ENCODE measurements at places on chromosomes 3 and 15.

GRCh38 chr3:150421799-150422548 is 13.9 kb downstream of the TSC22D2 start:
- no peak for DNase-seq

DNA sequence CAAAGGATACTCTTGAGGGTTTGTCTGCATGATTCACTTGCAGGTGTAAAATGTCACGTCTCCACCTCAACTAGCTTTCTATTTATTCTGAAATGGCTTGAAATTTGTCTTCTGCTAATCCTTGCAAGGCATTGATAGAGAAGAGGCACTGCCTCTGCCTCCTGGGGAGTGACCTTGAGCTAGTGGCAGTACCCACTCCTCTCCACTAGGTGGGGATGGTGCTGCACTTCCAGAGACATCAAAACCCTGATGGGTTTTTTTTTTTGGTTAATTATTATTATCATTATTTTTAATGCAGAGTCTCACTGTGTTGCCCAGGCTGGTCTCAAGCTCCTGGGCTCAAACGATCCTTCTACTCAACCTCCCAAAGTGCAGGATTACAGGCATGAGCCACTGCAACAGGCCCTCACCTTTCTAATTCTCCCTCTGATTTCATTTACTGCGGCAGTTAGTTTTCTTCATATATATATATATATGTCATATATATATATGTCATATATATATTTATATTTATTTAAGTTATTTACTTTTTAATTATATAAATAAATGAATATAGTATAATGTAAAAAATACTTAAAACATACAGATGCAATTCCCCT is 117.6 kb upstream of the EIF1B start:
- DNase-seq = peak; percentile 61

GRCh38 chr3:160210341-160210740 is 14.9 kb upstream of the C3orf80 start:
- DNase-seq = no peak

GRCh38 chr3:142888481-142889211 is at the start of gene PCOLCE2:
PCOLCE2 (minus strand) TSS chr3:142889083; CDS start chr3:142888896, 187 bp downstream.
- peak; percentile 35 for DNase-seq

GRCh38 chr3:48409291-48410201 is 20.3 kb downstream of the PLXNB1 start:
- no peak for DNase-seq

DNA sequence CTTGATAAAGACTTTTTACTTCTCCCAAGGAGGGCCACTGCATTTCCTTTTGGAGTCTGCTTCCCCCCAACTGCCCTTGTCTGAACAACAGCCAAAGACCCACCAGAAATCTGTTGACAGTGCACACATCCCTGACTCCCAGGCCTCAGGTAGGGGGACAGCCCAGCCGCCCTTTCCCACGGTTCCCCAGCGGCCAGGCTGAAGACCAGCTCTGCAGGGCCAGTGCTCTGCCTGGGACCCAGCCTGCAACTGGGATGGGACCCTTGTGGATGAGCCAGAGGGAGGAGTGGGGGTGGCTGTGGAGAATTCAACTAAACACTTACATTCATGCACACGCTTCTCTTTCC is 8.1 kb upstream of the PRR23E start:
- no peak for DNase-seq

DNA sequence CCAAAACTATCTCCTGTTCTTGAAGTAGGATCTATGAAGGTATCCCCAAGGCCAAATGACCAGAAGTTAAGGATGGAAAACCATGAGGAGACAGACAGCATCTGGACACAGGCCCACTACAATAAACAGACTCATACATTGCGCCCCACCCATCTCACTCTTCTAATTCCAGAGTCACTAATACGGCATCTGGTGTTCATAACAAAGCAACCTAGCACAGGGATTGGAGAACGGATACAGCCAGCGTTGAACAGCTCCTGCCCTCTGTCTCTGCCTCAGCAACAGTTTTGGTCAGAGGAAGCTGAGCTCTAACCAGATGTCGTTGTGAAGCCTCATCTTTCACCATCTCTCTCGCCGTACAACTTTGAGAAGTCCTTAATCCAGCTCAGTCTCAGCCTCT is 44.5 kb upstream of the CCDC80 start:
- DNase-seq = no peak

DNA sequence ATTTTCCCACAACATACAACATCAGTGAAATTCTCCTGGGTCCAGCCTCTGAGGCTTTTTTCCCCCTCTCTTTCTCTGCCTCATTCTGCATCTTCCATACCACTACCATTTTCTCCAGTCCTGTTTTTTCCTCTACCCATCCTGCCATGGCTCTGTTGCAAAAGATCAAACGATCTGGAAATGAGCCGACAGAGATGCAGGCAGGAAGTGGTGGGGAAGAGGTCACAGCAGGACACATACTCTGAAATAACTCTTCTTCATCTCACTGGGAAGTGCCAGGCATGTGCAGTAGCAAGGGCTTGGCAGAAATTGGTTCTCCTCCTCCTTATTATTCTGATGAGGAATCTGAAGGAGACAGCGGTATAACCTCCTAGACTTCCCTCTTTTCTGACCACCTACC is 114.3 kb downstream of the CORO2B start:
- no peak for DNase-seq

GRCh38 chr3:49411968-49412631 is at the start of the genes RHOA and TCTA:
RHOA (minus strand) TSS chr3:49411976; CDS start chr3:49375589, 36,387 bp downstream.
TCTA (plus strand) TSS chr3:49412423; CDS start chr3:49412427, 4 bp downstream.
- peak; percentile 92 for DNase-seq

- DNase-seq = peak; percentile 27
Measured at GRCh38 chr3:12993517-12994356, 79.5 kb downstream of the IQSEC1 start.

DNA sequence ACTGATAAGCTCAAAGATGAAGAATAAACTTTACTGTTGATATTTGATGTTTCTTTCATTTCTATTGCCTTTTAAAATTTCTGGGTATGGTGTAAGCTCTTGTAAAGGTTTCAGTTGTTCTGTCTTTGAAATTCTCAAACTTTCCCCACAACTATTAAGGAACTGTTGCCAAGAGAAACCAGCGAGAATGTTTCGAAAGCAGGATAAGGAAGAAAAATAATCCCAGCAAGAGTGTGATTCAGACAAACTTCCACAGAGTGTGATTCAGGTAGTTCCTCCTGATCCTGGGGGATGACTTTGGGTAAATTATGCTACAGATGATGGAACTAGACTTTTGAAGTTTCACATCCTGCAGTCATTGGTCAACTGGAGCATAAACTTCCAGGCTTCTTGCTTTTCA is 632.0 kb downstream of the NSUN3 start:
- DNase-seq = no peak

DNA sequence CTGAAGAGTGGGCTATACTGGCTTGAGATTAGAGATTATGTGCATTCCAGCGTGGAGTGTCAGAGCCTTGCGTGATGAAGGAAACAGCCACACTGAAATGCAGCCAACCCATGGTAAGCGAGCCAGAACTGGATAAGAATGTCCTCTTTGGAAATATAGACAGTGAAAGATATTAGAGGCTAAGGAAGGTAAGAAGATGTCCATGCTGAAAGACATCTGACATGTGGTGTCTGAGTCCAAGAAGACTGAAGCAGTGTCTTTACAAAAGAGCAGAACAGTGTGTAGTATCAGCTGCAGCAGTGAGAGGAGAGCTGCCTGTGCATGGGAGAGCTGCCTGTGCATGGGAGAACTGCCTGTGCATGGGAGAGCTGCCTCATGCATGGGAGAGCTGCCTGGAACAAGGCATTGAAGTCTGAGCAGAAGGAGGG is 672.2 kb downstream of the DIPK2A start:
- no peak for DNase-seq

- no peak for DNase-seq
Measured at GRCh38 chr3:146246526-146246925, 4.4 kb downstream of the PLSCR4 start.

DNA sequence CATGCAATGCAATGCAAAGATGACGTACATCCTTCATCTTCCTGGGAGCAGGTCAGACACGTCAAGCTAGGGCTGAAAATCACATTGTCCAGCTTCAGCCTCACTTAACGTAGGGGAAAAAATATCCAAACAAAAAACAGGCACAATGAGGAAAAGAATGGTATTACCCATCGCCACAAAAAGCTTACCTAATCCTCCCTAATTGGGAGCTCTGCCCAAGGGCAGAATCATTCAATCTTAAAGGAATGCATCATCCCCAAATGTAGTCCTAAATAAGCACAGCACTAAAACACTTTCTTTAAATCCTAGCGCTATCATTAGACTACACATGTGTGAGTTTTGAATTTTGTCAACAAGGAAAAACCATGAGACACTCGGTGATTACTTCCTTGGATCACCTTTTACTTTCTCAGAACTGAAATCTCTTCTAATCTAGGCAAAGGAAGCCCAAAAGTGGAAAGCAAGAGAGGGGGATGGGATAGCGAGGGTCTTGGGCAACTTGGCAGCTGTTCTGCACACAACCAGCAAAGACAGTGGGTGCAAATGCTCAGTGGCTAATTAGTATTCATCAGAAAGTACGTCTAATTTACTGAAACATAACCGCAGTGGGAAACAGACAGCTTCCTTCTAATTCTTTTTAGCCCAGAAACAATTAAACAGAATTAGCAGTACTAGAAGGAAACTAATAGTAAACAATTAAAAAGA is 87.4 kb downstream of the ADAMTS9 start:
- no peak for DNase-seq

- DNase-seq = no peak
Measured at GRCh38 chr3:36546226-36546625, 165.9 kb downstream of the STAC start.

DNA sequence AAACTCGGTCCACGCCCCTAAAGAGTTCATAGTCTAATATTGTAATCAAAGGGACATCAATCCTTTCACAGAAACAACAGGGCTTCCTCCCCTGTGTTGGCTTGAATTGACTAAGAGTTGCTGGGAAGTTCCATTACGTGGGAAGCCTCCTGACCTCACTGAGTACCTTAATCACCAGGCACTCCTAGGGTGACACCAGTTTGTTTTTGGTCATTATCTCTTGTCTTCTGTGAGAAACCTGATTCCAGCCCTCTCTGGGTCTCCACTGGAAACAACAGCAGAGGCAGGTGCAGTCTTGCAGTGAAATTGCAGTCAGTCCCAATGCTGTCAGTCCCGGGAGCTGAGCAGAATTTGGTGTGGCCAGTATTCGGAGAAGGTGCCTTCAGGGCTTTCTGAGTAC is 55.4 kb downstream of the BOC start:
- no peak for DNase-seq

- no peak for DNase-seq
Measured at GRCh38 chr3:188624828-188625227, 470.9 kb downstream of the LPP start.

DNA sequence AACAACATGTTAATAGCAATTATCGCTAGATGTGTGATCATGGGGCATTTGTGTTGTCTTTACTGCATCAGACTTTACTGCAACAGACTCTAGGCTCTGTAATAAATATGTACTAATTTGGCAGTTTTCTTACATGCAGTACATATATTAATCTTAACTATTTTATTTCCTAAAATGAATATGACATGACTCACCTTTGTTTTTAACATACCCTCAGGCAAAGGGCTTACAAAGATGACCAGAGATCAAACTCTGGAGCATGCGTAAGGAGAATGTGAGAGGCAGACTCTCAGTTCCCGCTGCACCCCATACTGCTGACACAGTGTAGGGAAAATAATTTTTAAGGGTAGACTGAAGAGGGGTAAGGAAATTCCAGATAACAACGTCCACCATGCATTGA is 7.2 kb upstream of the FAM174B start:
- no peak for DNase-seq

- DNase-seq = no peak
Measured at GRCh38 chr3:128319741-128320141, 146.9 kb downstream of the DNAJB8 start.

DNA sequence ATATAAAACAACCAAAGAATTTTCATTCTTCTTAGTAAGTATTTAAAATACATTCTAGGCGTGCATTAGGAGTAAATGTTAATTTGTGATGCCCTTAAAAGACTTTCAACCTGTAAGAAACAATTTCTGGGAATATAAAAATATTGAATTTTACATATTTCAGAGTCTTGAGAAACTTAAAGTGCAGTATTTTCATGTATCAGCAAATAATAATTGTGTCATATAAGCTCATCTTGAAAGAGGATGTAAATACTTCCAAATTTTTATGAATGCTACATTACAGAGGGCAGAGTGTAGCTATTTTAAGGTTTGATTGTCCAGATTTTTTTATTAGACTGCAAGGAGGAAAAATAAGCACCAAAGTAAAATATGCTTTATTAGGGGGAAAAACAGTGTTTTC is 207.1 kb downstream of the VPS13C start:
- DNase-seq = no peak

DNA sequence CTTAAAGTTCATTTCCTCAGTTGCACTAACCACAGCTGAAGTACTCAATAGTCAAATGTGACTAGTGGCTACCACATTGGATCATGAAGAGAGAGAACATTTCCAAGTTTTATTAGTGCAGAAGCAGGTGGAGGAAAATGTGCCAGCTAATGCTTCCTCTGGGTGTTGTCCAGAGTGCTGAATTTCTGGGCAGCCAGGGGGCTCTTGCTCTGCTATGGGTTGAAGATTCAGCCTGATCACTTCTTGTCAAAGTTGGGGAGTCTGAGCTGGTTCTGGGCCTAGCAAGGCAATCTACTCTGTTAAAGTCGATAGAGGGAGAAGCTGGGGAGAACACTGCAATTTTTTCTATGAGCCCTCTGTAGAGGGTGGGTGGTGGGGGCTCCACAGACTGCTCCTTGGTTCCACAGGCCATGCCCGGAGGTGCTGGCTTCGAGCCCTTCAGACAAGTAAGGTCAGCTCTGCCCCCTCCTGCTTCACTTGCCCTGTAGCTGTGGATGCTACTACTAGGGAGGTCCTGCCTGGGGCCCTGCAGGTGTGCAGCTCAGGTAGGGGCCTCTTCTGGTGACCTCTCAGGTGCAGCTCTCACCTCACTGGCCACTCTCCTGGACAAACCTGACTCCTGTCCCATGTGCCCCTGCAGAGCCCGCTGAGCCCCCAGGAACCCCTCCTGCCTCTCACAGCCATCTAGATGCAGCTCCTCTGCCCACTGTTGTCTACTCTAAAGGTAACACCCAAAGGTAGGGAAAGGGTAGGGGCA is 8.2 kb downstream of the ALG3 start:
- no peak for DNase-seq

GRCh38 chr15:31013863-31014607 is 22.6 kb upstream of the MTMR10 start:
- DNase-seq = no peak

GRCh38 chr15:72060687-72061250 is 57.2 kb downstream of the MYO9A start:
- no peak for DNase-seq

- DNase-seq = no peak
Measured at GRCh38 chr3:85476891-85477495, 518.2 kb downstream of the CADM2 start.

GRCh38 chr3:153026026-153026425 is 136.0 kb upstream of the RAP2B start:
- DNase-seq = no peak

GRCh38 chr3:51891242-51892039 is 11.7 kb downstream of the IQCF1 start:
- no peak for DNase-seq
